Spleen (tissue), 13 donors: ENCODE measurements at places on chromosomes 6 and 20. TPM values are rescaled to one million over a fixed set of nuclear protein-coding genes. Genes with fewer than 3 reads are reported as not detected.

Gene SLC22A2
- not detected for polyA plus RNA-seq

DNA sequence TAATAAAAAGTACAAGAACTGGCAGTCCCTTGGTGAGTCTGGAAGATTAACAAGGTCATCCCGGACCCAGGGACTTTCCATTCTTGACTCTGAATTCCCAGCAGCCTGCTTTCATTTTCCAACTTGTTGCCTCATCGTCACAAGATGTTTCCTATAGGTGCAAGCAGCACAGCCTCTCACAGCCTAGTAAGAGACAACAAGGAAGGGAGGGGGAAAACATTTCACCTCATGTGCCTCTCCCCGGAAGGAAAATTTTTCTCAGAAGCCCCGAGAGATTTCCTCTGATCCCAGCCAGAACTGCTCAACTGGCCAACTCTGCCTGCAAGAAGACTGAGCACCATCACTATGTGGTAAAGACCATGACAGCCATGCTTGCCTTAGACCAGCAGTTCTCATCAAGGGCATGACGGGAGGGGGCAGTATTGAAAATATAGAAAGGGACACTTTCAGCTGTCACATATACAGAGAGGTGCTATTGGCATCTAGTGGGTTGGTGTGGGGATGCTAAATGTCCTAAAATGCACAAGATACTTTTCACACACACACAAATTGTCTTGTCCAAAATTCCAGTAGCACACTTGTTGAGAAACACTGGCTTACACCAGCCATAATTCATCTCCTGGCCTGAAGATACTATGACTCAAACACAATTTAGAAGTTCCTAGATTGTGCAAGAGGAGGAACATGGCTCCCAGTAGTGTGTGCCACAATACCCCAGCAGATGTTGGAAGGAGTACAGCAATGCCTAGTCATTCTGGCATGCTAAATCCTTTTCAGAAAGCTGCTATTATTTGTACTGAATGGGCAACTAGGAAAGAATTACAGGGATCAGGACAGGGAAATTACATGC lies 10.8 kb upstream of the WTAP start:
- H3K4me3 ChIP-seq: no peak overlapping the region
- no peaks in the 10 kb centered on the region for H3K36me3 ChIP-seq
- peaks cover 18% of the 10 kb centered on the region for H3K4me1 ChIP-seq
- DNase-seq: no peak
- no peaks in the 10 kb centered on the region for H3K27me3 ChIP-seq

GRCh38 chr20:49276161-49276960 lies 1.5 kb downstream of the ZNFX1 start:
- peak overlapping the region; percentile 80 for H3K4me3 ChIP-seq
- H3K27ac ChIP-seq: peak overlapping the region; percentile 99
- H3K27me3 ChIP-seq: no peaks in the 10 kb centered on the region
- peaks cover 72% of the 10 kb centered on the region for H3K4me1 ChIP-seq
- peaks cover 47% of the 10 kb centered on the region for H3K36me3 ChIP-seq
- DNase-seq: no peak

GRCh38 chr6:84017709-84018452 lies 15.7 kb upstream of the MRAP2 start:
- no peaks in the 10 kb centered on the region for H3K36me3 ChIP-seq
- H3K27ac ChIP-seq: no peak overlapping the region
- H3K4me1 ChIP-seq: no peaks in the 10 kb centered on the region
- H3K4me3 ChIP-seq: no peak overlapping the region

GRCh38 chr6:35590622-35591066 lies 77.9 kb upstream of the TULP1 start:
- no peak for DNase-seq
- H3K27me3 ChIP-seq: no peaks in the 10 kb centered on the region
- H3K27ac ChIP-seq: peak overlapping the region; percentile 97

- H3K4me1 ChIP-seq: no peaks in the 10 kb centered on the region
- H3K27ac ChIP-seq: no peak overlapping the region
- DNase-seq: peak; percentile 68
- no peaks in the 10 kb centered on the region for H3K27me3 ChIP-seq
- no peaks in the 10 kb centered on the region for H3K36me3 ChIP-seq
Measured at GRCh38 chr20:52379723-52380336, 188.3 kb upstream of the ZFP64 start.

Gene HDGFL1
- not detected for polyA plus RNA-seq

Gene KCNK17
- polyA plus RNA-seq: 0.36 TPM

- no peak overlapping the region for H3K4me3 ChIP-seq
- no peak for DNase-seq
- H3K27me3 ChIP-seq: no peaks in the 10 kb centered on the region
Measured at GRCh38 chr6:129842881-129843409, 18.2 kb downstream of the TMEM244 start.
